Endothelial cell (in vitro differentiated cells): ENCODE measurements at places on chromosomes 11 and 22. TPM values are rescaled to one million over a fixed set of nuclear protein-coding genes. Genes with fewer than 3 reads are reported as not detected.

DNA sequence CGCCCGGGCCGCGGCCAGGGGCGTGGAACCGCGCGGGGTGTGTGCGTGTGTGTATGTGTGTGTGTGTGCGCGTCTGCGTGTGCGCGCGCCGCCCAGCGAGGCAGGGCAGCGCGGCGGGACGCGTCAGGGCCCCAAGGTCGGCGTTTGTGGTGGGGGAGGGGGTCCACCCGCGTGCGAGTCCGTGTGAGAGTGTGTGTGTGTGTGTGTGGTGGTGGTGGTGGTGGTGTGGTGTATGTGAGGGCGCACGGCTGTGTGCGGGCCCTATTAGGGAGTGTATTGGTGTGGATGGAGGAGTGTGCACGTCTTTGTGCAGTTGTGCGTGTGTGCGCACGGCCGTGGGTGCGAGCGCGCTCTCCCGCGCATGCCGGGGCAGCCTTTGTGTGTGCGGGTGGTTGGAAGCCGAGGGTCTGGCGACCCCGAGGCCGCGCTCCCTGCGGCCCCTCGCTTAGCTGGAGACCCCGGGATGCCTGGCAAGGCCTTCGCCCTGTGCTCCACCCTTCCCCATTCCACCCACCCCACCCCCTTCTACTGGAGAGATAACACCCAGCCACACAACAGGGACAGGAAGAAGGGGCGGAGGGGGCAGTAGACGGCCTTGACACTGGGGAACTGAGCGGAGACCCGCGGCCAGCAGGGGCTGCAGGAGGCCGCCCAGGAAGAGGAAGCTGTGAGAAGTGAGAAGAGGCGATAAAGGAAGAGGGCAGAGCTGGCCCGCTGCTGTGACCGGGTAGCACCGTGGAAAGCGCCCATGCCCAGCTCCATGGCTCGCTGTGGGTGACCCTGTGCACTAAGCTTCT is 528 bp upstream of the ARRB1 start:
- DNase-seq, result peak; percentile 53

GDPD4 gene
- not detected for total RNA-seq

PHOX2A gene
- total RNA-seq, result not detected

DNA sequence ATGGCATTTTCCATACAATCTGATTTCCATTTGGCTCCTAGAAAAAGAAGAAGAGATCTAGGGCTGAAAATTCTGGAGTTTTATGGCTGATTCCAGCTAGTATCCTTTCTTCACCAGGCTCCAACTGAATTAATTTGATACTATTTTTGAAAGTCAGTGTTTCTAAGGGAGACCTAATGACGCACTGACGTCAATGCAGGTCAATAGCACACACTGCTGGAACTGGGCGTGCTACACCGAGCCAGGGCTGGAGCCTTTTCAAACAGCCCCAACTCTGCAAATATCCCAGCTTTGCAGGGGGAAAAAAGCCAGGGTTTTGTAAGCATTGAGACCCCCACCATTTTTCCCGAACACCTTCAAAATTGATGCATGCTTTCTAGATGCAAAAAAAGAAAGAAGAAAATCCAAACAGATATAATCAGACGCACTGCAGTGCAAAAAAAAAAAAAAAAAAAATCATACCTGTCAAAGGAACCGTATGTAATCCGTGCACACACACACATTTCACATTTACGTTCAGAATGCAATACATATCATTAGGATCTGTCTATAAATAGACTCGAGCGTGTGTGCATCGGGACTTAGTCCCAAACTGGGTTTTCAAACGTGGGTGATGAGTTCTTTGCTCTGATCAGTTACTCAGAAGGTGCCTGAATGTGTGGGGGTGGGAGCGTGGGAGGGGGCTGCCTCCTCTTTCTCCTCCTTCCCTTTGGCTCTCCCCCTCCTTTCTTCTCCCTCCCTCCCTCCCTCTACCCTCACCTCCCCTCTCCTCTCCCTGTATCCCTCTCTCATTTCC is 124.5 kb upstream of the HSD17B12 start:
- no peak for DNase-seq

TREH gene
- not detected for total RNA-seq

GRCh38 chr11:34990916-34991315 is 74.5 kb downstream of the PDHX start:
- no peak for DNase-seq

TRPC6 gene
- total RNA-seq, result 0.51 TPM

GRCh38 chr22:45919504-45920286 is 57.3 kb downstream of the WNT7B start:
- DNase-seq, result no peak

- no peak for DNase-seq
These were observed 31.9 kb downstream of the OPCML start for GRCh38 chr11:133500435-133500834.
